GM13976 (cell line): ENCODE measurements at places on chromosomes 5 and 9.

DNA sequence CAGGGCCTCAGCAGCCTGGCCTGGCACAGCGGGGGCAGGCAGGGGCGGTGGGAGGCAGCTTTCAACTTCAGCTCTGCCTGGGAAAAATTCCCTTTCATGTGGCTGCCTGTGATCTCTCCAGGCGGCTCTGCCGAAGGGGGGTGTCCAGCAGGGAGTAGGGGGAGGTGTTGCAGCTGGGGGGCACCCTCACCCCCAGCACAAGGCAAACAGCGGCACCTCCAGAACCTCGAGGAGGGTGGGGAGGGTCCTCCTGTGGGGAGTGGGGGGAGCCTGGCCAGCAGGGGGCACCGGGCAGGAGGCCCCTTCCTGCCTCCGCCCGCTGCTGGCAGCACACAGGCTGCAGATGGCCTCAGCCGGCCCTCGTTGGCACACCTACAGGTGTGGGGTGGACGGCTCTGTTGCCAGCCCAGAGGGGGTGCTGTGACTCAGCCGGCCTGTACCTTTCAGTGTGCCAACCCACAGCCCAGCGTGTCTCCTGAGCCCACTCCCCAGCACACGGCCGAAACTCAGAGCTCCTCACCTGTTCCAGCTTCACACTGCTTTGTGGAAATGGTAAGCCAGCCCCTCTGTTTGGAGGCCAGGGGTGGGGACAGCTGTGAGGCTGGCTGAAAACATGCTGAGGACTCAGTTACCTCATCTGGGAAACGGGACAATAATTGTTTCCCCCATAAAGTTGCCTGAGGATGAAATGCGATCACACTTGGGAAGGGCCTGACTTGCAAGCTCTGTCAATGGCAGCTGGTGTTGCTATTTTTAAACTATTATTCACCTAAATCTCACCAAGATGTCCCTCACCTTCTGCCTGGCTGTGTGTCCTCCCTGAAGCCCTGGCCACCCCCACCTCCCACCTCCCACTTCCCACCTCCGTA is 37.0 kb downstream of the CXXC5 start:
- no peak for DNase-seq

GRCh38 chr5:150458802-150459557 is 9.4 kb upstream of the RPS14 start:
- peak; percentile 87 for DNase-seq

GRCh38 chr9:129023036-129023907 is 4.9 kb downstream of the SH3GLB2 start:
- no peak for DNase-seq

GRCh38 chr9:36036253-36036779 is 397 bp upstream of the RECK start:
- DNase-seq = no peak

- DNase-seq = no peak
Observed at GRCh38 chr5:125310749-125311148, 564.3 kb upstream of the ZNF608 start.

- peak; percentile 52 for DNase-seq
Observed at GRCh38 chr5:141330299-141331080, at the start of gene PCDHGA1. Gene PCDHGA1, plus strand, starts transcription at chr5:141330514.

DNA sequence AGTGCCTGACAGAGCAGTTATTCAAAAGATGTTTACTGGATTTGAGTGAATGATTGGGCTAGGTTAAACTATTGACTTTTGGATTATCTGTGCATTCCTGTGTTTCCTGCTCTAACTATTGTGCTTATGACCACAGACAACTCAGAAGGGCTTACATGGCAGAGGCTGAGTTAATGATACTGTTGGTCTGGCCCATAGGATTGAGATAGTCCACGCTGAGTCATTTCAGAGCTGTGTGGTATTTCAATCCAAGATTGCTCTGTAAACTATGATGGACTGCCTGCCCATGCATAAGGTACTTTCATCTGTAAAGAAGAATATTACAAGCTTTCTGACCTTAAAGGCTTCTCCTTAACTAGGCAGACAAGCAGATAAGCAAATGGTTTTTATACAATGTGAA is 49.1 kb upstream of the SLIT3 start:
- DNase-seq = no peak

- DNase-seq = no peak
Observed at GRCh38 chr9:15856591-15856990, 303.7 kb downstream of the CCDC171 start.
